ENCODE measurements at places on chromosomes 2 and 18. TPM values are rescaled to one million over a fixed set of nuclear protein-coding genes. Genes with fewer than 3 reads are reported as not detected.

- DNase-seq = no peak
Measured at GRCh38 chr2:101689114-101689825, 8.2 kb upstream of the MAP4K4 start.

CXCR4 gene
- 57.4 TPM for total RNA-seq

DNA sequence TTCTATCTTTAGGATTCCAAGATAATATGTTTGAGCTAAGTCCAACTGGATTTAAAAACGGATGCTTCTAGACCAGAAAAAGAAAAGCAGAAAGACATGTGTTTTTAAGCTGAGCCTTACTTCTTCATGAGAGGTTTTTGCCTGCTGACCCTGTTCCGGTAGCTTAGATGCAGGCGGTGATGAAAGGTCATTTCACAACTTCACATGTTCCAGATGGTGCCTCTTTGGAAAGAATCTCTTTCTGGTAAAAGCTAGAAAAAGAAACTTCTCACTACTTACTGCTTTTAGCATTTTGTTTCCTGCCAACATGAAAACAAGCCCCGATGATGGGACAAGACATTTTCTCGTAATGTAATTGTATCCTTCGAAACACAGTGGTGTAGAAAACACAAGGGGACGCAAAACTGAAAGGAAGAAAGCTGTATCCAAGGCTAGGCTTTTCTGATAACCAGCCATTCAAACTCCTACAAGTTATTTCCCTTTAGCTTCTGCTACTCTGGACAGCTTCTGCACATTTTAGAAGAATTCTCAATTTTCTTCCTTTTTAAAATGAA, 407.3 kb upstream of the LYPD1 start:
- no peak for DNase-seq

DNA sequence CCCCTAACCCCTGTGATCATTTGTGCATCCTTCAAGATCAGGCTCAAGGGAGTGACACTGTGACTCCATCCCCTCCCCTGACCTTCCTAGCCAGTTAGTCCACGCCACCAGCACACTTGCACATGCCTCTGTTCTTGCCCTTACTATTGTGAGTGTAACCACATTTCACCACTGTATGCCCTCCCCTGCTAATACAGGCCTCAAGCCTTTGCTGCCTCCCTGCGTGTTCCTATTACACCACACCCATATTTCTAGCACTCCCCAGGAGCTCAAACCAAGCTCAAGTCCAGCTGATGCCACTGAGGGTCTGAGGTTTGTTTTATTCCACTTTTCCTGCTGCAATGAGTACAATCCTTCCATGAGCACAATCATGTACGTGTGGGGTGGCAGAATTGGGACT, 288.9 kb upstream of the FBXO11 start:
- no peak for DNase-seq

GPC1 gene
- total RNA-seq = 8.3 TPM

GRCh38 chr2:127584047-127584446, 48.6 kb downstream of the MYO7B start:
- no peak for DNase-seq

- DNase-seq = no peak
Measured at GRCh38 chr2:40103590-40103989, 324.5 kb upstream of the THUMPD2 start.

Data from dermis blood vessel endothelial cell (primary cell).